ENCODE measurements at places on chromosomes 7 and 10. TPM values are rescaled to one million over a fixed set of nuclear protein-coding genes. Genes with fewer than 3 reads are reported as not detected.

GRCh38 chr7:31735991-31736982 is 49.3 kb downstream of the PPP1R17 start:
- DNase-seq: peak; percentile 51

GRCh38 chr10:120115959-120116358 is 223.4 kb downstream of the SEC23IP start:
- no peak for DNase-seq

The SLC12A9 gene
- 10.2 TPM for total RNA-seq

The TNS3 gene
- 43.2 TPM for total RNA-seq

DNA sequence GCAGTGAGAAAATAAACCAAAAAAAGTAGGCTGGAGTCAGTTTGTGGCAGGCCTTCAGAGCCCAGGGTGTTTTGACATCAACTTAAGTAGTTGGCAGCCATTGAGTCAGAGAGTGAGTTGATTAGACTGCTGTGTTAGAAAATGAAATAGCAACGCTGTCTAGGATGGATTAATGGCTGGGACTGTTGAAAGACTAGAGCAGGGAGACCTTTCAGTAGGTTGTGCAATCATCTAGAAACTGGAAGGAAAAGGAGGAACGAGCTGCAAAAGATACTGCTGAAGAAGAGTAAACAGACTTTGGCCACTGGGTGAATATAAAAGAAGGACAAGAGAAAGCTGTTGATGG is 28.6 kb upstream of the TRIL start:
- DNase-seq: no peak

The BAG3 gene
- 153 TPM for total RNA-seq

The STOX1 gene
- 0.38 TPM for total RNA-seq

DNA sequence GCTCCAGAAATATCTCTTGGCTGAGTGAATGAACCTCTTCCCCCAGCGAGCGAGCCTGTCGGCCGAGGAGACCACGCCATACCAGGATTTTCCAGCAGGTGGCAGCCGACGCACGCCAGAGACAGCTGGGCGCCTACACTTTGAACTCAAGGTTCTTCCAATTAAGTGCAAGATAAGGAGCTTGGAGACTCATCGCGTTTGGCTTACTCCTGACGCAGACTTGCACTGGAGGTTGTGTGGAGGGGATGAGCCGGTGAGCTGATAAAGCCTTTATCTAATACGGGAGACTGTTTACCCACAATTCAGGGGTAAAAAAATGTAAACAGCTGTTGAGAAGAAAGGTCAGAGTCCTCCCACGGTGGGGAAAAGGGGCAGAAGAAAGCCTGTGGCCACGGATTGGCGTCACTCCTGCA is 45.9 kb upstream of the EMX2 start:
- DNase-seq: peak; percentile 85

DNA sequence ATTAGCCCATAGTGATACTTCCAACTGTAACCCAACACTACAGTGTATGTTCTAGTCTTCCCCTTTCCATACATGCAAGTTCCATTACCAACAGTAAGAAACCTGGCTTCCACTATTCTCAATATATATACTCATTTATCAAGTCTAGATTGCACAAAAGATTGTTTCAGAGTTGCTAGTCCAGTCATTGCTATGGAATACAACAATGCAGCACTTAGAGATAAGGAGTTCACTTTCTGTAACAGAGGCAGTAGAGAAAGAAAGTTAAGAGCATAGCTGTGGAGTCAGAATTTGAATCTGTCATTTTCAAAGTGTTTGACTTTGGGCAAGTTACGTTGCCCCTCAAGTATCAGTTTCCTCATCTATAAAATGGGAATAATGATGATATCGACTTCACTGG is 90.1 kb downstream of the RTKN2 start:
- no peak for DNase-seq

The SLC26A5 gene
- total RNA-seq: not detected

DNA sequence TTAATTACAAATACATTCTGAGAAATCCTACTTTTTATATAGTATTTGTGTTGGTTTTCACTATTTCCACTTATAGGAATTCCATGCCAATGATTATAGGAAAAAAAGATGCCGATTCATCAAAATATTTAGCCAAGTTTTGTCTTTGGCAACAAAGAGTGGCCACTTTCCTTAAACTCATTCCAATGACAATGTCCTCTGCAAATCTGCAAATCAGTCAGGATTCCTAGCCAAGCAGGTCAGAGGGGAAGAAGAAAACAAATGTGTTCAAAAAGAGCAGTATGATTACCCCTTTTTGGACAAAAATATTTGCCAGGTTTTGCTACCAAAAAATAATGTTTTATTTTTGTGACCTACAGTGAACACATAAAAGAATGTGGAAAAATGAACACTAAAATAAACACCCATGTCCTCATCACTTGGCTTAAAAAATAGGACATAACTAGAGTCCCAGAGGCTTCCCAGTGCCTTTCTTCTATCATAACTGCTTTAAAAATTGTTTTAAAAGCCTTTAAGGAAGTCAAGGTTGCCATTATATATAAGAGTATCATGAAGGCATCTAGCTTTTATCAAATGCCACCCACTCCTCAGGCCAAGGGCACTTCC is 125.9 kb downstream of the ADAM12 start:
- DNase-seq: no peak

DNA sequence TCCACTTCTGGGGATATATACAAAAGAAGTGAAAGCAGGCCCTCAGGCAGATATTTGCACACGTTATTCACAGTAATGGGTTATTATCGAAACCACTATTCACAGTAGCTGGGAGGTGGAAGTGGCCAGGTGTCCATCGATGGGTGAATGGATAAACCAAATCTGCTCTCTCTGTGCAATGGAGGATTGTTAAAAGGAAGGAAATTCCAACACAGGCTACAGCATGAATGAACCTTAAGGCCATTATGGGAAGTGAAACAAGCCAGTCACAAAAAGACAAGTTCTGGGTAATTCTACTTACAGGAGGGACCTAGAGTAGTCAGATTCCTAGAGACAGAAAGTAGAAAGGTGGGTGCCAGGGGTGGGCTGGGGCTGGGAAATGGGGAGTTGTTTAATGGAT is 48.5 kb upstream of the BHLHA15 start:
- DNase-seq: no peak

The CALHM1 gene
- not detected for total RNA-seq

DNA sequence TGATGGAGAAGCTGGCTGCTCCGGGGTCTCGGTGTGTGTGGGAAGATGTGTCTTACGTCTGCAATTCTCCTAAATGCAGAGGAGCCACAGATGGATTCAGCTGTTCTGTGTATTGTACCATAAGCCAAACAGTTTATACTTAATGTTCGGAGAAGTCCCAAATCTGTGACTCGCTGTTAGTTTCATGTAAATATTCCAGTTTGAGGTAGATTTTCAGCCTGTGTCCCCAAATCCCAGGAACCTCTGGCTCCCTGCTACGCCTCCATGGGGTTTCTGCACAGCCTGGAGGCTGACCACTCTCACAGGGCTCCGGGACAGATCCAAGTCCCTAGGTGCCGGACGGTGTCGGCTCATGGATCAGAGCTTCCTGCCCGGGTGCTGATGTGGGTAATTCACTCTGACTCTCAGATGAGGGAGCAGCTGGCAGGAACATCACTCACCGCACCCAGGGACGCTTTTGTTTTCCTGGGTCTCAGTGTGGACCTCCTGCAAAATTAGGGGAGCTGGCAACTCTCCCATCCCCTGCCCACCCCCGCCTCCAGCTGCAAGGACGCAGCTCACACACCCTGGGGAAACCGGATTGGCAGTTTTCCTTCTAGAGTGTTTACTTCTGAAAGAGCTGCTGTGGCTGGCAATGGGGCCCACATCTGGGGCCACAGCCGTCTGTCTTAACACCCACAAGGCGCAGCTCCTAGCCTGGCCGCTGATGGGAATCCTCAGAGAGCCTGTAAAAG is 421.1 kb upstream of the FOXK1 start:
- DNase-seq: no peak

GRCh38 chr10:83476211-83476610 is 663.1 kb upstream of the GHITM start:
- DNase-seq: no peak

DNA sequence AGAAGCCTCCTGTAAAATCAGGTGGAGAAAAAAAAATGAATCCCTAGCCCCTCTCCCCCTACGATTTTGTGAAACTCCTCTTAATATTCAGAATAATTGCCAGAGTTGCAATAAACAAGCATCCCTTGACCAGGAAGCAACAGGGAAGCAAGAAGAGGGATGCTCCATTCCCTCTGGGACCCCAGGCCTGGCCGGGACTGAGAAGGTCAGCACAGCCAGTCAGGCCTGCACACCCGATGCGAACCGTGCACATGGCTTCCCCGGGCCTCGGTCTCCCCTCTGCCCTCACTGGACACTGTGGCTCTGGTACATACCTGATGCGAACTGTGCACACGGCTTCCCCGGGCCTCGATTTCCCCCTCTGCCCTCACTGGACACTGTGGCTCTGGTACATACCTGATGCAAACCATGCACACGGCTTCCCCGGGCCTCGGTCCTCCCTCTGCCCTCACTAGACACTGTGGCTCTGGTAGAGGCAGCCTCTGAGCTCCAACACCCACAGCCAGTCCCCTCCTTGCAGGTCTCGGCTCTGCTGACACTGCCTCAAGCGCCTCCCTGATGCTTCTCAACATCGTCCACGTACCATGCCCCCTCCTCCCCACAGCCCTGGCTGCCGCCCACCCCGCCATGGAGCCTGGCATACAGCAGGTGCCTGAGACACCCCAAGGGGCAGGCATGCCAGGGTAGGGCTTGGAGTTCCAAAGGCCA is 138.6 kb downstream of the DIP2C start:
- no peak for DNase-seq

DNA sequence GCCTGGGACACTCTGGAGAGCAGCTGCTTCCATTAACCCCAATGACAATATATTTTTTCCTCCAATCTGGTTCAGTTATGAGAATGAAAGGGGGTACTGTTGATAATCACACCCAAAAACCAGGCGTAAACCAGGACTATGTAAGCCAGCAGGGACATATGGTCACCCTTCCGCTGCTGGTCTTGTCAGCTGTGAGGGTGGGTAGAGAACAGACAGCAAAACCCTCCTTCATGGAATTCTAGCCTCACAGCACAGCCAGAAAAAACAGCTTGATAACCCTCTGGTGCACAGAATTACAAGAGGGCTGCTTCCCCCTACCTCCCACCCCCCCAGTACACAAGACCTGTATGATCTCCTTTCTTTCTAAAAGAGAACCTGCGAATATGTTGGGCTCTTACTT is 368.8 kb upstream of the ZMIZ1 start:
- DNase-seq: no peak

DNA sequence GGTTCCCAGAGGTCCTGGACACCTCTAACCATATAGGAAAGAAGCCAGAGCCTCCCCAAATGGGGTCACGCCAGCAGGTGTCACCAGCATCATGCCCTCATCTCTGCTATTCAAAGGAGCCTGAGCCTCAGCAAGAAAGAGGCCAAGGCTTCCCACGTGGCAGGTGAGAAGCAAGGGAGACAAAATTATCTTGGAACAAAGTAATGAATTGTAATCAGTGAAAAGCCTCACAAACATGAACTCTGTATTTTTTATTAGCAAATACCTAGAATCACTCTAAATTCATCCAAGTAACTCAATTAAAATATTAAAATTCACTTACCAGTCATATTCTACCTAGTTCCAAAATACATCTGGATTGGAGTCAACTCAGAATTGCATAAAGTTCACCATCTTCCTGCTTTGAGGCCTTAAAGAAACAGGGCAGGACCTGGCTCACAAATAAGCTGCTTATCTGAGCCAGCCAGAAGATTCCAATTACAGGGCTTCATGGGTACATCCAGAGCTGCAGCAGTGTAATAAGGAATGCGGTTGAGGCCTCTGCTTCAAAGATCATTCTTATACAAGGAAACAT is 68.7 kb downstream of the SGMS1 start:
- no peak for DNase-seq

The SDK1 gene
- 2.2 TPM for total RNA-seq

DNA sequence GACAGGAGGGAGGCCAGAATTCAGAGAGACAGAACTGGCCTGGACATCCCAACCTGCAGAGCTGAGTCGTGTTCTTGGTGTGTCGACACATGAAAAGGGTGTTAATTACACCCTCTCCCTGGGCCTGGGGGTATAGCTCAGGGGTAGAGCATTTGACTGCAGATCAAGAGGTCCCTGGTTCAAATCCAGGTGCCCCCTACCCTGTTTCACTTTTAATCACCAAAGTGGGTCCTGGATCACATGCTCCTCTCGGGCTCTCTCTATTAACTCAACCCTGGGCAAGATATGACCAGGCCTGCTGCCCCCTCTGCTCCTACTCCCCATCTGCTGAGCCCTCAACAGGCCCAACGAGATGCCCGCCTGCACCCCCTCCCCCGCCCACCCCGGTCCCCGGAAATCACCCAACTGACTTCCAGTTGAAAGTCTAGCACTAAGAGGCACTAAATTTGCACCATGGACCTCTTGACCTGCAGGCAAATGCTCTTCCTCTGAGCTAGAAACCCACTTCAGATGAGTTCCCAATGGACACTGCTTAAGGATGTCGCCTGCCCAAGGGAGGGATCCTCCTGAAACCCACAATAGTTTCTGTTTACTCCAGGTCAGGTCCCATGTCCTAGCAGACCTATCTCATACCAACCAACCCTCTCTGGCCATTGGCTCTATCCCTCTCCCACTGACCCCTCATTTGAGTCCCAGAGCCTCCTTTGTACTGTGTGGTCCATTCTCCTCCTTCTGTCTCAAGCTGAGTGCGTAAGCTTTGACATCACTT is 137.6 kb downstream of the ZNF467 start:
- no peak for DNase-seq

- peak; percentile 14 for DNase-seq
These were observed 29.7 kb downstream of the ZFAND2A start for GRCh38 chr7:1130021-1130990.

GRCh38 chr7:64515781-64516180 is 47.1 kb downstream of the ZNF680 start:
- DNase-seq: no peak

The CPEB3 gene
- total RNA-seq: 14.4 TPM
